ENCODE measurements at places on chromosomes 12 and 14. TPM values are rescaled to one million over a fixed set of nuclear protein-coding genes. Genes with fewer than 3 reads are reported as not detected.
A peak's percentile ranks its signal among the peaks of the same experiment; 100 is the strongest.

The CNTN1 gene
- 4.8 TPM for total RNA-seq

GRCh38 chr14:38749936-38750335 is 353.1 kb downstream of the SEC23A start:
- no peaks in the 10 kb centered on the region for H3K4me1 ChIP-seq
- no peak for DNase-seq
- no peak overlapping the region for H3K27ac ChIP-seq
- no peaks in the 10 kb centered on the region for H3K27me3 ChIP-seq
- H3K36me3 ChIP-seq = no peaks in the 10 kb centered on the region

GRCh38 chr14:22268875-22269274 is 320.1 kb downstream of the DAD1 start:
- H3K36me3 ChIP-seq = no peaks in the 10 kb centered on the region
- no peaks in the 10 kb centered on the region for H3K27me3 ChIP-seq
- H3K4me1 ChIP-seq = peaks cover 3% of the 10 kb centered on the region
- no peak overlapping the region for H3K4me3 ChIP-seq
- DNase-seq = no peak

GRCh38 chr12:46981622-46982021 is 97.8 kb upstream of the PCED1B start:
- H3K36me3 ChIP-seq = no peaks in the 10 kb centered on the region
- no peak overlapping the region for H3K4me3 ChIP-seq
- no peaks in the 10 kb centered on the region for H3K27me3 ChIP-seq
- DNase-seq = no peak
- H3K4me1 ChIP-seq = no peaks in the 10 kb centered on the region

The FAM181A gene
- not detected for total RNA-seq

GRCh38 chr12:101038289-101038871 is 171.7 kb downstream of the SLC5A8 start:
- H3K27ac ChIP-seq = no peak overlapping the region
- no peaks in the 10 kb centered on the region for H3K4me1 ChIP-seq
- H3K27me3 ChIP-seq = no peaks in the 10 kb centered on the region

The AICDA gene
- total RNA-seq = 0.39 TPM

DNA sequence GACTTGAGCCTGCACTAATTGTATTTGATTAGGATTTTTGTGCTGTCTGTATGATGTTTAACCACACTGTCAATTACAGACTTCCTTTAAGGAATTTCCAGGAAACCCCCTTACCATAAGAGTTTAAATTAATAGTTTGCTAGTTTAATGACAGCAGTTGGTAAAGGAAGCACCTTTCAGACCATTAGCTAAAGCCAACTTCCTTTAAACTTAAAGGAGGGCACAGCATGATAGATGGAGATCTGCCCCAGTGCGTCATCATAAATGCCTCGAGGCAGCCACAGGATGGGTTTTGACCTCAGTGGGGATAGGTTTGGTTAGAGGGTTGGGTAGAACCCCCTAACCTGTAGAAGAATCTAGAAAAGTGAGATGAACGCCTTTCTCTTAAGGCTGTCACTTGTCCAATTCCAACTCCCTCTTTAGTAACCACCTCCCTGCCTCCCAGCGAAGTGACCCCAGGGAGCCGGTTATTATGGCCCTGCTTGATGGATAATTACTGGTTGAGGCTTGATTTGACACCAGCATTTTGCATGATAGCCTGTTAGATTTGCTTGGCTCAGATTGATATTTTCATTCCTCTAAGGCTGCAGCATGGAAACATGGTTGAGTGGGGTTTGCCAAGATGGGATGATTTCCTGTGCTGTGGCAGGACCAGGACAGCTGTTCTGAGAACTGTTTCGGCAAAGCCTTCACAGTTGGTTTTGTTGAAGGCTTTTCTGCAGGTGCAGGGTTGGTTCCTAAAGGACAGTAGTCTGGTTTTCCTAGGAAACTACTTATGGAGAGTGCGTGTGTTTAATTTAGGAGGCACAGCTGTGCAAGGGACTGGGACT is 62.7 kb downstream of the CHST11 start:
- H3K4me3 ChIP-seq = no peak overlapping the region
- H3K27me3 ChIP-seq = no peaks in the 10 kb centered on the region
- H3K27ac ChIP-seq = no peak overlapping the region
- H3K4me1 ChIP-seq = no peaks in the 10 kb centered on the region

The CCDC91 gene
- total RNA-seq = 30.1 TPM

The C1QL4 gene
- total RNA-seq = not detected

The CCDC88C gene
- total RNA-seq = 18.4 TPM

The TTC8 gene
- total RNA-seq = 21.7 TPM

DNA sequence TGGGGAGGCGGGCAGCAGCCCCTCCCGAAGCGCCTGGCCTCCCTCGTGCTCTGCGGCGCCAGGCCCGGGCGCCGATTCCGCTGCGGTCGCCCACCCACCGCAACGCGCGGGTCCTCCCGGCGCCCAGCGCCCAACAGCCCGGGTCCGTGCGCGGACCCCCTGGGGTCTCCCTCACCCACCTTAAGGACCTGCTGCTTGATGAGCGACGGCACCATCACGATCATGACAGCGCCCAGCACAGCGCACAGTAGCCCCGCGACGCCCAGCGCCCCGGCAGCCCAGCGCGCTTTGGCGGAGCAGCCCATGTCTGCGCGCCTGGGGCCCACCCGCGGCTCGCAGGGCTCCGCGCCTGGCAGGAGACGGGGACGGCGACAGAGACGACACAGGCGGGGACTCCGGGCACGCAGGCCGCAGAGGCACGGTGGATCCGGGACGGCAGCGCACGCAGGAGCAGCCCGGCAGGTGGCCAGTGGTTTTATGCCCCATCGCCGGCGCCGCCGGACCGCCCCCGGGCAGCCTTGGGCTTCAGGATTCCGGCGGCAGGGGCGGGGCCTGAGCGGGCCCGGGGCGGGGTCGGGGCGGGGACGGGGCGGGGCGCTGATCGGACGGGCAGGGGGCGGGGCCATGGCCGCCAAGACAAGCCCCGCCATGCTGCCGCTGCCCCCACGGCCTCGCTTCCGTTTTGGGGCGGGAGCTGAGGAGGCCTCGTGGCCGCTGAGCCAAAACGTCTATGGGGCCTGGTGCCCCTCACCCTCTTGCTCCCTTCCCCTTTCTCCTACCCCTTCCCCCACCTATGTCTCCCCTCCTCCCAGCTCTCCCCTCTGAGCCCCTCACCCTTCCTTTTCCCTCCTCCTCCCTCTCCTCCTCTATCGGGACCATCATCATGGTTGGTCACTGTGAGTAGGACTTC is at the start of gene SCARB1:
Gene SCARB1 (minus strand): TSS at position 449 of the 910 bp plus-strand sequence. CDS start 144 bp downstream, at position 305.
- H3K27me3 ChIP-seq = no peaks in the 10 kb centered on the region
- peak; percentile 90 for DNase-seq
- H3K36me3 ChIP-seq = no peaks in the 10 kb centered on the region
- no peak within 1 kb of the TSS for H3K27ac ChIP-seq

DNA sequence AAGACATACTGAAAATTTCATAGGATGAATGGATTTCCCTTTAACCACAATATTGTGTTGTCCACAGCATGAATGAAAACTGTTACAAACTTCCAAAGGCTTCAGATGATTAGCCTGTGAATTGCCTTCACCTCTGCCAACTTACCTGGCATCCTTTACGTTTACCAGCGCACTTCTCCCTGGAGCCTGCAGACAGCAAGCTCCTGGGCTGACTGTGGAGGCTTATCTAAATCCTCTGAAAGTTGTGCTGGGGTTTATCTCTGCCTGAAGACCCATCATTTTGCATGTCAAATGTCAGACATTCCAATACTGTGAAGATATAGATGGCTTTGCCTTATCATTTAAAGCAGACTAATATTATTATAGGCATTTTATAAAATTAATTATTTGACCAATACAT is 403.0 kb downstream of the SYT1 start:
- H3K27ac ChIP-seq = no peak overlapping the region
- no peaks in the 10 kb centered on the region for H3K27me3 ChIP-seq
- DNase-seq = no peak
- no peaks in the 10 kb centered on the region for H3K36me3 ChIP-seq
- H3K4me1 ChIP-seq = no peaks in the 10 kb centered on the region

DNA sequence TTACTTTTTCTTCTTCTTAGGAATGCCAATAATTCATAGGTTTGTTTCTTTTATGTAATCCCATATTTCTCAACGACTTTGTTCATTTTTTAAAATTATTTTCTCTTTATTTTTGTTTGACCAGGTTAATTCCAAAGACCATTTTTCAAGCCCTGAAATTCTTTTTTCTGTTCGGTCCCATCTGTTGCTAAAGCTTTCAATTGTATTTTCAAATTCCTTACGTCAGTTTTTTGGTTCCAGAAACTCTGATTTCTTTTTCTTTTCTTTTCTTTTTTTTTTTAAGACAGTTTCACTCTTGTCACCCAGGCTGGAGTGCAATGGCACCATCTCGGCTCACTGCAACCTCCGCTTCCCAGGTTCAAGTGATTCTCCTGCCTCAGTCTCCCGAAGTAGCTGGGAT is 27.6 kb downstream of the RAB3IP start:
- DNase-seq = no peak
- H3K4me1 ChIP-seq = no peaks in the 10 kb centered on the region
- H3K27ac ChIP-seq = no peak overlapping the region

The TMTC1 gene
- 84.6 TPM for total RNA-seq

- H3K27me3 ChIP-seq = no peaks in the 10 kb centered on the region
- no peak for DNase-seq
- no peaks in the 10 kb centered on the region for H3K4me1 ChIP-seq
- no peaks in the 10 kb centered on the region for H3K36me3 ChIP-seq
- no peak overlapping the region for H3K4me3 ChIP-seq
Measured at GRCh38 chr14:101250948-101251811, 310.1 kb upstream of the DIO3 start.

The NKX2-1 gene
- not detected for total RNA-seq

DNA sequence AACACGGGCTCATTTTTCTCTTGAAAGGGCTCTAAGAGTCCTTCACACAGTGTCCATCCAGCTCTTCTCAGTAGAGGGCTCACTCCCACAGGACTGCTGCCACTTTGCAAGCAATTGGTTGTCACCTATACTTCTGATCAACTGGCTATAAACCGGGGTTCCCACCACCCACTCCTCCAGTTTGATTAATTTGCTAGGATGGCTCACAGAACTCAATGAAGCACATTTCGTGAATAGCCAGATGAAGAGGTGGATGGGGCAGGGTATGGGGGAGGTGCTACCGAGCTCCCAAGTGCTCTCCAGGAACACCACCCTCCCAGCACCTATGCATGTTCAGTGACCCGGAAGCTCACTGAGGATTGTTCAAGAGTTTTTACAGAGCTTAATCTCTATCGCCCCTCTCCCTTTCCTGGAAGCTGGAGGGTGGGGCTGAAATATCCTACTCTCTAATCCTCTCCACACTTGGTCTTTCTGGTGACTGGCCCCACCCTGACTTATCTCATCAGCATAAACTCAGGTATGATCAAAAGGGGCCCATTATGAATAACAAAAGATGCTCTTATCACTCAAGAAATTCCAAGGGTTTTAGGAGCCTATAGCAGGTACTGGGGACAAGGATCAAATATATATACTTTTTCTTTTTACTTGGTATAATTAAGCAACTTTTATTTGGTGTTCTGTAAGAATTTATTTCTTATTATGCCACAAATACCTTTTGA is 13.9 kb upstream of the EGLN3 start:
- H3K27ac ChIP-seq = no peak overlapping the region
- no peak overlapping the region for H3K4me3 ChIP-seq
- DNase-seq = no peak

DNA sequence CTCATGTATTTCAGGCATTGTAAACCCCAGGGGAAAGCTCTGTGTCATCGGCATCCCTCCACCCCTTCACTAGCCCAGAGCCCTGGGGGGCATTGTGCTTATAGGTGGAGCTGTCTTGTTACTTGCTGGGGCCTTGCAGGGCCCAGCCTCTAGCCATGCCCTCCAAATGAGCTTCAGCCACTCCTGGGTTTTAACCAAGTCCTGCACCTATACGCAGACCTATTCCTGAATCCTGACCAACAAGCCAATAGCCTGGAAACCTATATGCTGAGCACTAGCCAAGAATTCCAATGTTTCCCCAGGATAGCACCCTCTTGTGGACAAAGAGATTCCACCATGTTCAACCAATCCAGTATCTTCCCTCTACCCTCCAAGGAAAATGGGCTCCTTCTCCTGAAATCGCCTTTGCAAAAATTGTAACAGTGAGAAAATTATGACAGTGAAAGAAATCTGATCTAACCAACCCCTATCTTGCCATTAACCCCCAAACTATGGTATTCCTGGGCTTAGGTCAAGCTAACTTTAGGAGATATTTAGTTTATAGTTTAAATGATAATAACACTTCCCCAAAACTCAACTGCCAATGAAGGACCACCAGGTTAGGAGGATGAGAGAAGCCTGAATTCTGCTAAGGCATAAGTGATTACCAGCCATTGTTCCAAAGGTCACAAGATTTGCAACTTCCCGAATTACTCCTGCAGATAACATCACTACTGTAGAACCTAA is 55.5 kb downstream of the TTC7B start:
- H3K27ac ChIP-seq = no peak overlapping the region
- DNase-seq = no peak
- no peak overlapping the region for H3K4me3 ChIP-seq
- H3K27me3 ChIP-seq = no peaks in the 10 kb centered on the region

- H3K4me3 ChIP-seq = no peak overlapping the region
- H3K27me3 ChIP-seq = no peaks in the 10 kb centered on the region
Measured at GRCh38 chr12:82832096-82832495, 145.4 kb downstream of the TMTC2 start.

All from aorta (tissue), 5 donors.